ENCODE measurements at places on chromosomes 3 and 15.

DNA sequence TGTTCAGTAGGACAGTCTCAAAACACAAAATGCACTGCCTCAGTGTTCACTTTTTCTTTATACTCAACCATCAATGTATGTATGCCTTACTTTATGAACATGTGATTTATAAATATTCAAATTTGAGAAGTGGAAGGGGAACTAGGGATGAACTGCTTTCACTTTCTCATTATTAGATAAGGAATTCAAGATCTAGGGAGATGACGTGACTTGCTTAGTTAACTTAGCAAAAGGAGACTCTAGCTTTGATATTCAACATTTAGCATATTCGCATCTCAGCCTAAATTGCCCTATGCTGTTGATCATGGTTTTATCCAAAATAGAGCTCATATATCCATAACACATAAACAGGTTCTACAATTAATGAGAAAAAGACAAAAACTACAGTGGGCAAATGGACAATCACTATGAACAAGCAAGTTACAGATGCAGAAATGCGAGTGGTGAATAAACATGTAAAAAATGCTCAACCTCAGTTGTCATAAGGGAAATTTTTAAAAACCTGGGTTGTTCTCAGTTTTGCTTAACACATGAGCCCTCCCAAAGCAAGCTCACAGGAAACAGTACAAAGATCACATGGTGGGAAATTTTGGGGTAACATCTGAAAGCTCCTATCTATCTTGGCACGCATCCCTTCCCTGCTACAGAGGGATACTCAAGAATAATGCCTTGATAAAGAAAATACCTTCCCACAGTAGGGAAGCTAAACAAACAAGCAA is 269.8 kb downstream of the THRB start:
- DNase-seq = no peak

- DNase-seq = no peak
These were observed 2.5 kb upstream of the KIF7 start for GRCh38 chr15:89657686-89658200.

DNA sequence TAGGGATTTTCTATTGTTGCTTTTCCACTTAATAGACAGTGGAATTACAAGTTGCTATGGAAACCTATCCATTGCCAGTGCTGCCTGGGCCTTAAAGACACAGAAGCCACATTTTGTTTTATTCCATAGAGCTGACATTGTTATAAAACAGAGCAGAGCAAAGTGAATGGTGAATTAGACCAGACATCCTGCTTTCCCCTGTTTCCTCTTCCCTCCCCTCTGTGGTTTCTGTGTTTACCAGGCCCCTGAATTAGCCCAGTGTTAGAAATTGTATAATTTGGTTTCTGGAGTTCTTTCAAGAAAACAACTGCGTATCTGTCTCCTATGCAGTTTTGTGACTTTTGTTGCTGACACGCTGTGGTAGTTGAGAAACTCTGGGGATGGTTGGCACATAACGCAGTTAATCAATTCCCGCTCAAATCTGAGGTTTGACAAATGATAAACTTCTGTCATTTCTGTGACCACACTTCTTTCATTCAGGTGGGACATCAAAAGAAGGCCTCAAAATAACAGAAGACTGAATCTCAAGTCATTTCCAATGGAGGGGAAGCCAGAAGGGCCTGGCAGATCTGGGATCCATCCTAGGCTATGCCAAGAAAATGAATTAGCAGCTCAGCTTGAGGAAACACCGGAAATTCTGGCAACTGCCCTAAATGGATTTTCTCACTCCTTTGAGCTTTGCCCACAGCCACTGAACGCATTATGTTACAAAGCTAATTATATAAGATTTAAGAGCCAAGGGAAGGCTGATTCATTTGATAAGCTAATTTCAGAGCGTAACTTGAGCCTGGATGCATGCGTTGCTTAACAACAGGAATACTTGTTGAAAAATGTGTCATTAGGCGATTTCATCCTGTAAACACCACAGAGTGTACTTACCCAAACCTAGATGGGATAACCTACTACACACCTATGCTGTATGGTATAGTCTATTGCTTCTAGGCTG is 46.9 kb downstream of the NR1D2 start:
- no peak for DNase-seq

GRCh38 chr15:37094915-37095711 is 5.2 kb downstream of the MEIS2 start:
- no peak for DNase-seq

GRCh38 chr15:69127306-69127705 is 33.1 kb upstream of the GLCE start:
- DNase-seq = no peak

- DNase-seq = no peak
These were observed 15.3 kb upstream of the LIMD1 start for GRCh38 chr3:45579251-45579650.

- no peak for DNase-seq
These were observed 4.9 kb upstream of the TMEM212 start for GRCh38 chr3:171838218-171838720.

GRCh38 chr3:23590424-23591273 is 215.1 kb upstream of the UBE2E1 start:
- no peak for DNase-seq

GRCh38 chr3:11643201-11643603 is 513 bp downstream of the VGLL4 start:
- DNase-seq = peak; percentile 8

GRCh38 chr3:154334973-154335420 is 10.7 kb upstream of the DHX36 start:
- DNase-seq = peak; percentile 49

GRCh38 chr15:26697913-26698312 is 75.0 kb downstream of the GABRB3 start:
- no peak for DNase-seq

DNA sequence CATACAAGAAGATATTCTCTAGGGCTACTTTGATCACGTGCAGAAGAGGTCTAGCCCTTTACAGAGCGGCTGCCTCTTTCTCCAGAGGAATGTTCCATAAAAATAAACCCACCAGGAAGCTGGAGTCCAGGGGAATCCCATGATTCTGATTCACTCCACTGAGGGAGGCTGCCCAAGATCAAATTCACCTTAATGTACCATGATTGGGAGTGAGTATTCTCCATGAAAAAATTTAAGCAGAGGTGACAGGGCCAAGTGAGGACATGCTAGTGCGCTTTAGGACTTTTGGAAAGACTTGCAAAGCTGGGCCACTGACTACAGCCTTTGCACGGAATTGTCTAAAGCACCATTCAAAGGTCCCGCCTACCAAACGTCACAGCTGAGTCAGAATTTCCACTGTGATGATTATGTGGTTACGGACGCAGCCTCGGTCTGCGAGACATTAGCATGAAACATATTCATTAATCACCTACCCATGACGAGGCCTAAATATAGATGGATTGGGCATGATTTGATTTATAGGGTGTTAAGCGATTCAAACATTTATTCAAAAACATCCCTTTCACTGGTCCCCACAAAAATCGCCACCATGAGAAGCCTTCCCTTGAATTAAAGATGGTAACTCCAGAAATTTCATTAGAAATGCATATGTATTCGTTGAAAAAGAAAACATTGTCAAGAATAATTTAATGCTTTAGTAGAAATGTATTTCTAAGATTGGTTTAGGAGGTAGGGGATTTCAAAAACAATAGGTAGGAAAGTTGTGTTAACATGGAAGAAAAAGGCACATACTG is 152.6 kb downstream of the GREM1 start:
- no peak for DNase-seq

DNA sequence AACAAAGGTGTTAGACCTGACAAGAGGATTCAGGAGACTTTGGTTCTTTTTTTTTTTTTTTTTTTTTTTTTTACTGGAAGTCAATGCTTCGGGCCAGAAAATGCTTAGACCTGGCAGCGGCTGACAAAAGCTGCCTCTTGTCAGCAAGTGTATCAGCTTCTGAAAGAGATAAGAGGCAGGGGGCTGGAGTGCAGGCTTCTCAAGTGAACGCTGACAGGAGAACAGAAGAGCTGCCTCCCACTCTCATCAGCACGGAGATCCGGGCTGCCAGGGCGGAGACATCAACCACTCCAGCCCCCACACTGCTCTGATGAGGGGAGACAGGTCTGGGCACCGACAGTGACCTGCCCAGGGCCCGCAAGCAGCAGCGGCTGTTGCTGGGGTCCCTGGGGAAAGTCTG is 9.4 kb upstream of the SCN5A start:
- no peak for DNase-seq

DNA sequence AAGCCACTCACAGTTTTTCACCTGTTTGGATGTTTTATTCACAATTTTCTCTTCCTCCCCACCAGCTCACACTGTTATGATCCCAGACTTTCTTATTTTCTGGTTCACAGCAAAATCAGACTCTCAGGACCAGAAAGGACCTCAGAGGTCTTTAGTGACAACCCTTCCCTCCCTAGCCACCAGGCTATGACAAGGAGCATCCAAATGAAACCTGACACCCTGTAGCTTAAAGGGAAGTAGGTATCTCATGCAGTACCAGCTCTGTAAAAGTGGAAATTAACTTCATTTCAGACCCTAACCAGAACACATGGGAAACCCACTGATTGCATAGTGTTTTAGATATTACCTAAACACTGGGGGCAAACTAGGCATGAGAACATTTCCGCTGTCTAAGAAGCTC is 45.3 kb downstream of the ATP13A5 start:
- DNase-seq = no peak

DNA sequence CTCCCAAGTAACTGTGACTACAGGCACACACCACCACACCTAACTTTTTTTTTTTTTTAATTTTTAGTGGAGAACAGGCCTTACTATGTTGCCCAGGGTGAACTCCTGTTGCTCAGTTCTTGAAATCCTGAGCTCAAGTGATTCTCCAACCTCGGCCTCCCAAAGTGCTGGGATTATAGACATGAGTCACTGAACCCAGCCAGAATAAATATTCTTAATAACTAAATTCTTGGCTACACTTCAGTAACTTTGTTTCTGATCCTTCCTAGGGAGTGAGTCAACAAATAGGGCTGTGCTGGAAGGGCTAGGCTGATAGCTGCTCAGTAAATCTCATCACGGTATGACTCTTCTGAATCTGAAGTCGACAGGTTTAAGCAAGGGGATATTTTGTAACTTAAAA is 56.6 kb downstream of the P3H2 start:
- no peak for DNase-seq

DNA sequence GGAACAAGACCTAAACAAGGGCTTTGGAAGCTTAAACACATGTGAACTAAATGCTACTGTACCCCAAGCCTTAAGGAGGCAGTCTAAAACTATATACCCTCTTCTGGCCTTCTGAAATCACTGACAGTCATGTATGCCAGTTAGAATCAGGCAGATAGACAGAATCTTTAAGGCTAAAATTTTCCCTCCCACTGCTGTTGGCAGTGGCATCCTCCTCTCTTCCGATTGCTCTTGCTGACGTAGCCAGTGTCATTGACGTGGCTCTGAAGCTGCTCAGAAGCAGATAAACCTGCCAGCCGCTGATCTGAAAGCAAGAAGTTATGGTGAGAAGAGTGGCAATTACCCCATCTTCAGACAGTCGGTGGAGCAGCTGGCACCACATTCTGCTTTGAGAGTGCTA is 3.3 kb downstream of the RYR3 start:
- DNase-seq = no peak

- no peak for DNase-seq
These were observed 174.3 kb downstream of the TP63 start for GRCh38 chr3:189805375-189806067.

GRCh38 chr15:65812467-65812866 is 20.4 kb upstream of the DENND4A start:
- DNase-seq = peak; percentile 28

GRCh38 chr3:58179235-58180098 is 31.3 kb downstream of the DNASE1L3 start:
- no peak for DNase-seq

DNA sequence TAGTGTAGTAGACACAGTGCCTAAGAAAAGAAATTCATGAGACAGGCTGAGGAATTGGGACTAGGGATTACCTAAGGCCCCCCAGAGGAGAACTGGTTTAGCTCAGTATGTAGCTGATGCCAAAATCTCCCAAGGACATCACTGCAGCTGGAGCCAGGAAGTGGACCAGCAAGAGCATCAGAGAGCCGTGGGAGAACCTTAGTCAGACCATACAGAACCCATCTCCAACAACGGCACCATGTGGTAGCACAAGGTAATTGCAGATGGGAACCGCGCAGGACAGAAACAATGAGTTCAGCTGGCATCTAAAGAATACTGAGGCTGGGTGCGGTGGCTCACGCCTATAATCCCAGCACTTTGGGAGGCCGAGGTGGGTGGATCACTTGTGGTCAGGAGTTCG is 81.7 kb downstream of the WNT5A start:
- DNase-seq = no peak
